ENCODE measurements at places on chromosomes 12 and 14. TPM values are rescaled to one million over a fixed set of nuclear protein-coding genes. Genes with fewer than 3 reads are reported as not detected.

GRCh38 chr12:62319058-62319457, 58.9 kb downstream of the USP15 start:
- DNase-seq = no peak

- no peak for DNase-seq
Observed at GRCh38 chr14:23164949-23165348, 18.5 kb downstream of the SLC7A8 start.

The COX6A1 gene
- 307 TPM for polyA plus RNA-seq

- no peak for DNase-seq
Observed at GRCh38 chr14:33510063-33510481, 440.8 kb downstream of the EGLN3 start.
